ENCODE measurements at places on chromosomes 13 and 19.
A peak's percentile ranks its signal among the peaks of the same experiment; 100 is the strongest.

GRCh38 chr13:32956595-32956933 lies 59.7 kb upstream of the KL start:
- no peak for DNase-seq

DNA sequence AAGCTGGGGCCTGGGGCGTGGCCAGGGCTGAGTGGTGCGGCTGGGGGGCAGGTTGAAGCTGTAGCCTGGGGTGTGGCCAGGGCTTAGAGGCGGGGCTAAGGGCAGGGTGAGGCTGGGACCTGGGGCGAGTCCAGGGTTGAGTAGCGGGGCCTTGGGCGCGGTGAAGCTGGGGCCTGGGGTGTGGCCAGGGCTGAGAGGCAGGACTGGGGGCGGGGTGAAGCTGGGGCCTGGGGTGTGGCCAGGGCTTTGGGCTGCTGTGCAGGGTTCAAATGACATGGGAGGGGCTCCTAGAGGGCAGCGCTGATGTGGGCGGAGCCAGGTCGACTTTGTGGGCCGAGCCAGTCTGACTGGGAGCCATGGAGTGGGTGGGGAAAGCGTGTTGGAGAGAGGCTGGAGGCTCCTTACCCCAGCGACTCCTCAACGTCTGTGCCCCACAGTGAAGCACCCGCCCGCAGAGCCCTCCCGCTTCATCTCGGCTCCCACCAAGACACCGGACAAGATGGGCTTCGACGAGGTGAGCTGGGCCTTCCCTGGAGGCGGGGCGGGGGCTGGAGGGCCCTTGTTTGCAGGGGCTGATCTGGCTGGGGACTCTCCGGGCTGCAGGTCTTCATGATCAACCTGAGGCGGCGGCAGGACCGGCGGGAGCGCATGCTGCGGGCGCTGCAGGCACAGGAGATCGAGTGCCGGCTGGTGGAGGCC lies 21.5 kb downstream of the COLGALT1 start:
- DNase-seq, result peak; percentile 36

- no peak for DNase-seq
These were observed 205.3 kb downstream of the RAP2A start for GRCh38 chr13:97639236-97639635.

- peak; percentile 85 for DNase-seq
These were observed 1.6 kb downstream of the MEX3D start for GRCh38 chr19:1566392-1567115.

DNA sequence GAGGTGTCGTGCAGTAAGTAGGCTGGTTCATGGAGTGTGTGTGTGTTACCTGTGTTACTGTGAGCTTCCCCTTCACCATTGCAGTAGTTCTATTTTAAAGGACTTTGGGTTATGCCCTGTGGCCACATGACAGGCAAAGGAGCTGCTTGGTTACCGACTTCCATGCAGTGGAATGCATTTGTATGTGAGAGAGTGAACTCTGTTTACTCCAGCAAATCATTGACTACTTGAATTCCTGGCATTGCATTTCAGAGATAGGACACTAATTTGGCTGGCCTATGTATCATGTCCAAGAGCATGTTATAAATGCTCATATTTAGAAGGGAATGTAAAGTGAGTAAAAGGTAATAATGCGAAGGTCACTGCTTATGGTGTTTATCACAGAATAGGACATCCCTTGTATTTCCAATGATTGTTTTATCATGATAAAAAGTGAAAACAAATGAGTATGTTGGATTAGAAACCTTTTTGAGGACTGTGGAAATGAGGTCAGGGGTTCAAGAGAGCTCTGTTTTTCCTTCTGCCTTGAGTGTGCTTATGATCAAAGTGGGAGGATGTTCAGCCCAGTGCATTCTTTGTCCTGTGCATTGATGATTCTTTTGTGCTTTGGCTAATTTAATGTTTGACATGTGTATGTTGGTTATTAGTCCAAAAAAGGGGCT lies 156.5 kb downstream of the LMO7 start:
- no peak for DNase-seq

- no peak for DNase-seq
These were observed 22.0 kb downstream of the MBNL2 start for GRCh38 chr13:97243915-97244781.

DNA sequence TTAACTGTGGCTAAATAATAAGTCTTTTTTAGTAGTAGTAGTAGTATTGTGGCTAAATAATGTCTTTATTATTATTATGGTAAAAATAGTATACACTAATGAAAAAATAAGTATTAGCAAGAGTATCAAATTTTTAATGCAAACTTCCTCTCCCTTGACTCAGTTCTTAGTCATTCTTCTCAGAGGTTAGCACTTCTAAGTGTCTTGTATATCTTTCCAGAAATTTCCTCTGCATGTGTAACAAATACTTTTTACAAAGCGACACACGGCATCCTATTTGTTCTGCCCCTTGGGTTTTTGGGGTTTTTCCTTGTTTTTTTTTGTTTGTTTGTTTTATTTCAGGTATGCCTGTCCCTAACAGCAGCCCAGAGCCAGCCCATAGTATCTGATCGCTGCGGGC lies 20.9 kb downstream of the SIN3B start:
- DNase-seq, result no peak

DNA sequence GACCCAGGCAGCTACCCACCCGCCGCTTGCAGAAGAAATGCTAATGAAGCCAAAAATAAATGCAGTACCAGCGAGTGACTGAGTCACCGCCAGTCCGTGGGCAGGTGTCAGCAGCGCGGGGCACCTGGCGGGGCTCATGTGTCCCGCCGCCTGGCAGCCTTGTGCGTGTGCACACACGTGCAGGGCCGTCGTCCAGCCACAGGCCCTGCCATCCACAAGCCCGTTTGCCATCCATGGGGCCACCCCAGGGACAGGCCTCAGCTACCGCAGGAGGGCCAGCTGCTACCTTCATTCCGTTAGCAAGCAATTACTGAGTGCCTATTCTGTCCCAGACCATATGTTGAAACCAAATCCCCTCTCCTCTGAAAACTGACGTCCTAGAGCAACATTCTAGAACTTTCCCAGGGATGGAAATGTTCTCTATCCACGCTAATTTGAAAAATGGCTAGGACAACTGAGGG lies 20.5 kb downstream of the NCAN start:
- DNase-seq, result no peak

- no peak for DNase-seq
These were observed 500.9 kb downstream of the GPC6 start for GRCh38 chr13:93727211-93728141.

DNA sequence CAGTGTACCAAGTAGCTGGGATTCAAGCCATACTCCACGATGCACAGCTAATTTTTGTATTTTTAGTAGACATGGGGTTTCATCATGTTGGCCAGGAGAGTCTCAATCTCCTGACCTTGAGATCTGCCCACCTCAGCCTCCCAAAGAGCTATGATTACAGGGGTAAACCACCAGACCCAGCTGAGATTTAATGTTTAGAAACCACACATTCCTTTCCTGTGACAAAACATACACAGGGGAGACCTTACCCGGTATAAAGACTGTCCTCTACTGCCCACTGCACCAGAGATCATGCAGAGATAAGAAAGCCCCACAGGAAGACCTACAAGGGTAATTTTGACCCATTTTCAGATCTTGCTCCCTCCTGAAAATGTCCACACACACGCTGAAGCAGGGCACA lies 22.8 kb upstream of the ZNF83 start:
- no peak for DNase-seq

GRCh38 chr19:36420961-36421748 lies 2.7 kb upstream of the ZFP82 start:
- no peak for DNase-seq

- DNase-seq, result no peak
These were observed 12.0 kb upstream of the ADPRHL1 start for GRCh38 chr13:113465300-113465699.

DNA sequence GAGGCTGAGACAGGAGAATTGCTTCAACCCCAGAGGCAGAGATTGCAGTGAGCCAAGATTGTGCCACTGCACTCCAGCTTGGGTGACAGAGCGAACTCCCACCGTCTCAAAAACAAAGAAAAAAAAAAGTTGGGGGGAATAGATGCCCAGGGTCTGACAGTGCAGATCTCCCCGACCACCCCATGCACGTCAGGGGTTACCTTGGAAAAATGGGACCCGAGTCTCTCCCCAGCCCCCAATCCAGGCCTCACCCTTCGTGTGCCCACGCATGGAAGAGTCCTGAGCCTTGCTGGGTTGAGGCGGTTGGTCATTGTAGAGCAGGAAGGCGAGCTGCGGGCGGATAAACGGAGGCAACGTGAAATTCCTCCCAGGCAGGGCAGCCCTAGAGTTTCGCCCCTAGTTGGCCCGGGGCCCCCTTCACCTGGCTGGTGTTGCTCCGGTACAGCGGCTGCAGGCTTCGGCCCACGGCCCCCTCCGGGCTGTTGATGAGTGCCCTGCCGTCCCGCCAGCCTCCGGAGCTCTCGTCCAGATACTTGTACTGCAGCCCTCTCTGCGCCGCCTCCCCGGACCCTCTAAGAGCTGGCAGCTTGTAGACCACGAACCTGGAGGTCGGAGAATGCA lies 588 bp downstream of the DNASE2 start:
- DNase-seq, result peak; percentile 76

DNA sequence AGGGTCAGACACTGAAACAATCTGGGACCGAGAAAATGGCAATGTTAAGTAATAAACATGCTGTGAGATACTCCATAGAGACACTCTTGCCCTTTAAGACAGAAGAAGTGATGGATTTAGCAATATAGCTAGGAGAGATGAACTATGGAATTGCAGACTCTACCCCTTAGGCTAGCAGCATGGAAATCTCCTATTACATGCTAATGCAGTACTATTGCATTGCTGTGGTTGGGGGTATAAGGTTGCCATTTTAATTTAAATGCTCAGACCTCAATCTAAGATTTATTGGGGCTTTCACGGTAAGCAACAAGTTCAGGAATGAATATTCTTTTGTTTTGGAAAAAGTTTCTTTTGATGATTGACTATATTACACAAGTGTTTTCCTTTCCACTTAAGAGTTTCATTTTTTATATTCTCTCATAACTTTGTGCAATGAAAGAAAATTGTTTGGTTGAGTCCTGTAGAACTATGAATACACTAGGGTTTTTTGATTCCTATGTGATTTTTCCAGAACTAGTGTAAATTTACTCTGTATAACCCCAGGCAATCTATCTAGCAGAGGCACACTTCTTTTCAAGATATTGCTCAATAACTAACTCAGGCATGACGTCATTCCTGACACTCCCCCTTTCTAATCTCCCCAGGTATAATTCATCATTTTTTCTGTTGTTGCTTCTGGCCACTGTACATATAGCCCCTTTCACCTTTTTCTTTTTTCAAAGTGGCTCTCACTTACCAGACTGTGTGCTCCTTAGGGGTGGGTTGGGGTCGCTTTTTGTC lies 394.7 kb upstream of the KLF12 start:
- no peak for DNase-seq

DNA sequence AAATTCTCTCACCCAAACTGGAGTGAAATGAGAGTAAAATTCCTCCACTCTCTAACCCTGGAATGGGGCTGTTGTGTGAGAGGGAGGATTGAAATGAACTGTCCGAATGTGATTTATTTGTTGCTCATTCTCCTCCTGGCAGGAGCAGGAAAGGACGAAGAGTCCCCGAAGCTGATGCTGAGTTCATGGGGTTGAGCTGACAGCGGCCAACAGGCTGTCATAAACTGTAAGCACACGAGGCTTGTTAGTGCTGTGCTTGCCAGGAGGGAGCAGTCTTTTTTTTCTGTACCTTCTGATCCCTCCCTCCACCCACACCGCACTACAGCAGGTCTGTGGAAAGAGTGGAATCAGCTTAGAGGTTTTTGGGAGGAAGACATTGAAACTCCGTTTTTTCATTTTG lies 33.1 kb upstream of the ZNF331 start:
- DNase-seq, result peak; percentile 19

- DNase-seq, result no peak
These were observed 70.3 kb downstream of the ALOX5AP start for GRCh38 chr13:30805603-30806011.

DNA sequence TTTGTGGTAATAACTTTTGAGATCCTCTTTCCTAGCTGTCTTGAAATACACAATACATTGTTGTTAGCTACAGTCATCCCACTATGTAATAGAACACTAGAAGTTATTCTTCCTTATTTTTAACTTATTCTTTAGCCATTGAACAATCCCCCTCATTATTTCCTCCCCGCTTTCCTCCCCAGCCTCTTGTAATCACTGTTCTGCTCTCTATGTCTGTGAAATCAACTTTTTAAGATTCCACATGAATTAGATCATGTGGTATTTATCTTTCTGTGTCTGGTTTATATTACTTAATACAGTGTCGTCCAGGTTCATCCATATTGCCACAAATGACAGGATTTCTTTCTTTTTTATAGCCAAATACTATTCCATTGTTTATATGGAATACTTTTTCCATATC lies 72.9 kb downstream of the SLC10A2 start:
- DNase-seq, result no peak

DNA sequence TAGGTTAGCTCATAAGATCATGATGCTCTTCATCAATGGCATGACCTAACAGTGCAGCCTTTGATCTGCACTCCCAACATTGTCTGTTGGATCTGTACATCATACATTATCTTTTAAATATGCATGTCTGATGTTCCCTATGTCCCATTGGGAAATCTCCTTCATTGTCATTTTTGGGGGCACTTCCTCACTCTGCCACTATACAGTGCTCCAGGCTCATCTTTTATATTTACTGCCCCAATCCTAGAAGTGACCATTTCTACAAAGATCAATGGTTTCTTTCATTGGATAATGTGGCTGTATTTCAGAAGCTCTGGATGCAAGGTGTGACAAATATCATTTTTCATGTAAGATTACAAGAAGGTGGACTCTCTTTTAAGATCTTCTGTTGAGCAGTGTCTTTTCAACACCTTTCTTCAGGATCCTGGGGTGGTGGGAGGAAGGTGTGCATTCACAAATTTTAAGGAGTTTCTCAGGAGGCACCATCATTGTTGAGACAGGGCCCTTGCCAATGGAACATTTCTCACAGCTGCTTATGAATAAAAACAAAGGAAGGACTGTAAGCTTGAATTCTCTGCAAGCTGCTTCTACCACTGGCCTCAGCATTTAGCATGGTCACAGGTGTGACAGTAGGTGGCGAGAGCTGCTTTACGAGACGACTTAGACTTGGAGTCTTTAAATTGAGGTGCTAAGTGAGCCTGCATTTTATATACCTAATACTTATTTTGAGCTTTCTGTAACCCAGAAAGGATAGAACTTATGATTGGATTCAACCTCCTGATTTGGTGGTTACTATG lies 403.0 kb downstream of the LMO7 start:
- peak; percentile 20 for DNase-seq

DNA sequence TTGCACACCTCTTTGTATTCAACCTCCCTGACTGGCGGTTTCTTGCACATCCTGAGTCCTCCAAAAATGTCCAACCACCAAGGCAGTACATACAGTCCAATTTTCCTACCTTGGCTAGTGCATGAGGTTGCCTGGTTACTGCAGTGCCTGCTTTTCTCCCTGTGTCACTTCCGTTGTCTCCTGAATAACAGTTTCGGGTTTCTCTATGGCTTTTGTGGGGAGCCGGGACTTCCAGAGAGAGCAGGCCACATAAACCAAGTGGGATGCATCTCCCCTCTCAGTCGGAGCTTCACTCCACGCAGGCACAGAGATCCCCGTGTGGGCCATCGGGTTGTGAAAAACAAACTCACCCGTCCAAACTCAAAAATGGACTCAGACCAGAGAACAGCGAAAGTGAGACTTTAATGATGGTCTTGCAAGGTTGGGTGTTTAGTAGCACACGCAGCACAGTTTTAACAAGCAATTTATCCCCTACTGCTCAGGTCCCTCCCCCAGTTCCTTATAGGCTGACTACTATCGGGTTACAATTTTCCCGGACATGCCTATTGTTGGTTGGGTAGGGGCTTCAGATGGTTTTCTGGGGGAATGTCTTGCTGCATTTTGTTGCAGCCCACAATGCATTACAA lies 173.1 kb downstream of the POU4F1 start:
- no peak for DNase-seq
